ENCODE measurements at places on chromosomes 6 and 20.

- DNase-seq = peak; percentile 36
These were observed 7.1 kb downstream of the MAP3K5 start for GRCh38 chr6:136784910-136785746.

DNA sequence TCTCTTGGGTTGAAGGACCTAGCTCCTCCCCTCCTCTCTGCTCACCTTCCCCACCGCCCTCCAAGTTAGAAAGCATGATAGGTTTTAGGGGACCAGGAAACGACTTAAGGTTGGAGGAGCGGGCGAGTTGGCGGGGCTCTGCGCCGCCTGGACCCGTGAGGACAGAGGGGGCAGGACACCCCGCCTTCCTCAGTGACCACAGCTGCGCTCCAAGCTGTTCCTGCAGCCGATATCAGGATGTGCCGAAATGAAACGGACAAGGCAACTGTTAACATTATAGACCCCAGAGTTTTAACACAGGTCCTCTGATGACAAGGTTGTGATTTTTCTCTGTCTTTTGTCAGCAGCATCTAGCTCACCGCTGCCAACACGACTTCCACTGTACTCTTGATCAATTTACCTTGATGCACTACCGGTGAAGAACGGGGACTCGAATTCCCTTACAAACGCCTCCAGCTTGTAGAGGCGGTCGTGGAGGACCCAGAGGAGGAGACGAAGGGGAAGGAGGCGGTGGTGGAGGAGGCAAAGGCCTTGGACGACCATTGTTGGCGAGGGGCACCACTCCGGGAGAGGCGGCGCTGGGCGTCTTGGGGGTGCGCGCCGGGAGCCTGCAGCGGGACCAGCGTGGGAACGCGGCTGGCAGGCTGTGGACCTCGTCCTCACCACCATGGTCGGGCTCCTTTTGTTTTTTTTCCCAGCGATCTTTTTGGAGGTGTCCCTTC, at the start of gene GRM1:
Gene GRM1, plus strand, starts transcription at position 212 of the 722 bp plus-strand sequence. Its CDS starts 456 bp downstream, at position 668.
- DNase-seq = no peak

GRCh38 chr6:125236536-125237327, 65.0 kb downstream of the HDDC2 start:
- DNase-seq = no peak

DNA sequence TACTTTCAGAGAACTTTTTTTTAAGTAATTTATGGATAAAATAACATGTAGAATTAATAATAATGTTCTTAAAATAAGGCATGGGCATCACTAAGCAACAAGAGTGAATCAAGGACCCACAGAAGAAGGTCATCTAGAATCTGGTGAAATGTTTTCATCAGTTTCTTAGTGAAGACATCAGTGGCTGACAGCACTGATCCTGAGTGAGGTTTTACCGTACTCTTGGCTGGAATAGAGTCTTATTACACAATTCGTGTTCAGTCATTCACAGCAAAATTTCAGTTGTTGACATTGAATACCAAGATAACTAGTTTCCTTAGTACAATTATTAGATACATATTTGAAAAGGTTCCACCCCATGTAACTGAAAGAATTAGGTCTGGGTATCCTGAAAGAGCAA, 140.4 kb downstream of the C6orf58 start:
- no peak for DNase-seq

- DNase-seq = peak; percentile 24
These were observed 6.6 kb upstream of the GUCA1A start for GRCh38 chr6:42166444-42167141.

- no peak for DNase-seq
These were observed 88.3 kb downstream of the ADAT2 start for GRCh38 chr6:143362192-143362558.

DNA sequence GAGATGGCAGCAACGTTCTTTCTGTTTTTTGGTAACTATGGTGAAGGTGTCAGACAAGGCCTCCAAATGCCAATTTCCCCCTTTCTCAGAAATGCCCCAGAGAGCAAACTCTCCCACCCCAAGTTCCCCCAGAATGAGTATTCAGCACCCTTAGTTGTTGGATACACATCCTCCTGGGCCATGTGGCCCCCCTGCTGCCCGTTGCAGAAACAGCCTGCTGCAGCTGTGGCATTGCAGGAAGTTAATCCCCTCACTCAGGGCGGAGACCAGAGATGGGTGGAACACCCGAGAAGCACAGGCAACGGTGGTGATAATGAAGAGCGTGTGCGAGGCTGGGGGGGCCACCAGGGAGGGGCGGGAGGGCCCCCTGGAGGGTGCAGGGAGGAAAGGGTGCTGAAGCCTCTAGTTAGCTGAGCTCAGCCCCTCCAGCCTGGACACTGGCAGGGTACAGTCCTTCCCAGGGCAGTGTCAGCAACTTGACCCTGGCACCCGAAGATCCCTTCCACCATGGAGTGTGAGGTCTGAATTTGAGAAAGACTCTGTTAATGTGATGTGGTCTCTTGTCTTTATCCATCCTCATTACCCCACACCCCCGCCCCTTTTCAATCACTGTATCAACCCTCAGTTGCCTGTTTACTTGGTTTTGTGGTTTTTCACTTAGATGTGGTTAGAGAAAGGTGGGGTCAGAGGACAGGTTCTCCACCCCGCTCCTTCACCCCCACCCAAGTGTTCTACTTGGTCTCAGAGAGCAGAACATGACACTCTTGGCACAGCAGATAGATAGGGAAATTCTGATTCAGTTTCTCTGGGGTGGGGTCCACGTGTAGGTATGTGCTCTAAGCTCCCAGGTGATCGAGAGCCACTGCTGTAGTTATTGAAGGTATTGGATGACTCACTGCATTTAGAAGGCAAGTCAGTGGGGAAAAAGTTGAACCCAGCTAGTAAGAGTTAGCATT, 208.8 kb upstream of the SUPT3H start:
- no peak for DNase-seq

GRCh38 chr6:162178666-162179065, 548.9 kb downstream of the PRKN start:
- no peak for DNase-seq

DNA sequence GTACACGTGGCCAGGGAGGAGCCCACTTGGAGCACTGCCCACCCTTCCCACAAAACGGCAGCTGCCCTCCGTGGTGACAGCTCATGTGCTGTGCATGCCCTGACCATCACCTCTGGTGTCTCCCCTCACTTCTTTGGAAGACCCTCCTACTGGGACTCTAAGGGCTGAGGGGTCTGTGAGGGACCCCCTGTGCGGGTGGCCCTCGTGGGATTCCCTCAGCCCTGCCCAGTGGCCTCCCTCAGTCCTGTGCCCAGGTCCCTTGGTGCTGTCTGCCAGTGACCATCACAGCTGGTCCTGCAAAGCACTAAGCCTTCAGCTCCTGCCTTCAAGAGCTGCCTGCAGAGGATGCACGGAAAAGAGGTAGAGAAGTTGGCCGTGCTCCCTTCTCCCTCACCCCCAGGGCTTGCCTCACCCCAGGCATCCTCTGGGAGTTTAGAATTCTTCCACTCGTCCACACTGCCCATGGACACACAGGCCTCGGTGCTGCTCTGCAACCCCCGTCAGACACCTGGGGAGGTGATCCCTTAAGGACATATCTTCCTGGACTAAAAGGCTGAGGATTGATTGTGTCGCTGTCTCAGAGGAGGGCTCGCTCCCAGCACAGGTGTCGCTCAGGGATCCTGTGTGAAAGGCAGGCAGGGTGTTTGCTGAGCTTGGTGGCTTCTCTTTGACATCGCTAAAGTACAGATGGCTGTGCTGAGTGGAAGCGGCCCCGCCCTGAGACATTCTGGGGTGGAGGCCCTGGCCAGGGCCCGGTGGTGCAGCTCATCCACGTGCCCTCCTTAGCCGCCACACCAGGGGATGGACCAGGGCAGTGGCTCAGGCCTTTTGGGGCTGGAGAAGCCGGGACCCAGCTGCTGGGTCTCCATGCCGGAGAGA, 119.5 kb upstream of the FRMD1 start:
- DNase-seq = no peak

DNA sequence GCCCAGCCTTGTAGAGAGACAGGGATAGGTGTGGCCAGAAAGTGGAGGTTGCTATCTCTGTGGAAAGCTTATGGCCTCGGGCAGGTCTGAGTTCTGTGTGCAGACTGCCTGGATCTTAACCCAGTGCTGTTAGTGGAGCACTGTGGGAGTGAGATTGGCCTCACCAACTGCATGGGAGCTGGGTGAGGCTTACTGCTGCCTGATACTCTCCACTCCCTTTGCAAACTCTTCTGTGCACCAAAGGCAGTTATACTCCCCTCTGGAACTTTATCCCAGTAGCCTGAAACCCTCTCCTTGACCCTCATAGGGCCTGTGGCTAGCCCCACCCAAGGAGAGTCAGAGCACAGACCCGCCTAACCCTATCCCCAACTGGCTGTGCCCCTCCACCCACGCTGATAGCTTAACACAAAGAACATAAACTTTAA, 41.4 kb upstream of the PKIB start:
- DNase-seq = no peak

DNA sequence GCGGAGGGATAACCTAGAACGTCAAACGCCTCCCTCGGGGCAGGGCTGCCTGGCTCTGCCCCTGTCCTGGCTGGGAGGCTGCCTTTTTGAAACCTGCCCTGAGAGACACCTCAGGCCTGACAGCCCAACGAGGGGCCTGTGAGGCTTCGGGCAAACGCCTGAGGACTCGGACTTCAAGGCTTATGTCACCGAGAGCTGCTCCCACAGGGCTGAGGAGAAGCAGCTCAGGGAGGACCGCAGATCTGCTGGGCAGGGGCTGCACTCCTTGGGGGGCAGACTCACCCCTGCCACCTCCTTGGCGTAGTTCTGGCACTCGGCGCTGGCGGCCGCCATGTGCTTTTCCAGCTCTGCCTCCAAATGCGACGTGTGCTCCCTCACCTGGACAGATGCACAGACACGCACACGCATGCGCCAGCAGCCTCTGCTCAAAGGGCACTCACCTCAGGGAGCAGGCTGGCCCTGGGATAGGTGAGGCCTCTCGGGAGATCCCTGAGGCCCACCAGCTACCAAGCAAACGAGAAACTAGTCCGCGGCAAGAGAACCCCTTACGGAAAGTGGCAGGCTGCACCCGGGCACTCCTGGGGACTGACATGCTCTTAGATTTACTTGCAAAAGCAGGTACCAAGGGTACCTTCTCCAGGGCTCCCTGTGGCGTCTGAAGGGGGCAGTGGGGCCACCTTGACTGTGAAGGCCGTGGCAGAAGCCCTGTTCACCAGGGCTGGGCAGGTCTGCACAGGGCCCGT, 49.6 kb downstream of the DSTN start:
- no peak for DNase-seq

GRCh38 chr6:166003569-166003968, 164.1 kb downstream of the TBXT start:
- no peak for DNase-seq

DNA sequence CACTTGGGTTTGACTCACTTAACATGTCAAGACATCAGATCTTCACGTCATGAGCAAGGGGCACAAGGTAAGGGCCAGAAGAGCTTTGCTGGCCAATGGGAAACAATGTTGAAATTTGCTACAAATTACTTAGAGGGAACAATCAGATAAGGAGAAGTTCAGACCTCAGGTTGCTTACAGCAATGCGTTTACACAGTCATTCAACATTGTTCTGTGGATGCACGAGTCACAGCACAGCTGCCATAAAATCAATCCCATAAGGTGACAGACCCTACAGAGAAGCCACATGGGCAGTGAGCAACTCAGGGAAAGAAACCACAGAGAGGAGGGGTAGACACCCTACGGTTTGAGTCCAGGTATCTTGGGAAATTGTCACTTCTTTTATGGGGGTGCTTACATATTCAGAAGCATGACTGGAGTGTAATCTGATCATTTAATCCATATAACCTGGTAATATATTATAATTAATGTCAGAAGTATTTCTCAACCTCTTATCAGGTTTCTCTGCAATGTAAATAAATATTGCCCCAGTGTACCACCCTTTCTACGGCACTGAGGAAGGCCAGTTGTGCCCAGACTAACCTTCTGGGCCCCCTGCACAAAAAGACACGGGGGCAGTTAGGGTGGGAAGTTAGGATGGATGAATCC, 2.3 kb upstream of the SLC22A2 start:
- no peak for DNase-seq

GRCh38 chr20:22404419-22405170, 179.8 kb downstream of the FOXA2 start:
- no peak for DNase-seq

GRCh38 chr6:54578261-54578660, 268.3 kb upstream of the FAM83B start:
- DNase-seq = no peak

GRCh38 chr6:15378866-15379265, 133.0 kb downstream of the JARID2 start:
- DNase-seq = no peak

- peak; percentile 32 for DNase-seq
These were observed 72.3 kb downstream of the ZHX3 start for GRCh38 chr20:41245086-41245707.

DNA sequence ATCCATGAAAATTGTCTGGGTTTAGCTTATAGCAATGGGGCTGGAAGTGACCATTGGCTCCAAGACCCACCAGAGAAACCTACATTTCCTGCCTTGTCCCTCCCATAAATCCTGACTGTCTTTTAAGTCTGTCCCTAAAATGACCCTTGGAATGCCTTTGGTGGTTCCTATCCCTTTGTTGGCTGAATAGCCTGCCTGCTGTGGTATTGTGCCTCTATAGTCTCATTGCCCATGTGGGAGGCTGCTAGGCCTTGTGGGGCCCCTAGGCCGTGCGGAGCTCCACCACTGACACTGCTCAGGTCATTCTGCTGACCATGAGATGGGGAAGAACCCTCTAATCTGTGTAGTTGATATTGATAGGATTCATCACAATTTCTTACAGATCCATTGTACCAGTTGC, 43.3 kb downstream of the SCP2D1 start:
- no peak for DNase-seq

GRCh38 chr6:84926189-84927155, 162.1 kb upstream of the TBX18 start:
- no peak for DNase-seq

DNA sequence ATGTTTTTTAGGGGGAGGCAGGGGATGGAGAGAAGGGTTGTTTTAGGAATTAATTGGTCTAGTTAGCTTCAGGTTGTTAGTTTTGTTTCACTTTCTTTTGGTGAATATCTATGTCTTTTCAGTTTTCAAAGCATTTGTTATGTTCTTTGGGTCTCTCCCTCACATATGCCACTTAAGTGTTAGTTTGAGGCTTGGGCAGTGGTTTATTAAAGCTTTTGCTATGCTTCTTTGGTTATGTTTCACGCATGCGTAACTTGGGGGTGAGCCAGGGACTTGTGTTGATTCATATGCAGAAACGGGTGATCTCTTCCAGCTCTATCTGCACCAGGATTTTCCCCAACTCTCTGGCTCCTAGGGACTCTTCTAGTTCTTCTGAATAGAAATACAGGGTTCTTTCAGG, 11.4 kb upstream of the MMS22L start:
- no peak for DNase-seq

GRCh38 chr6:117818449-117818848, 88.6 kb upstream of the SLC35F1 start:
- DNase-seq = no peak

DNA sequence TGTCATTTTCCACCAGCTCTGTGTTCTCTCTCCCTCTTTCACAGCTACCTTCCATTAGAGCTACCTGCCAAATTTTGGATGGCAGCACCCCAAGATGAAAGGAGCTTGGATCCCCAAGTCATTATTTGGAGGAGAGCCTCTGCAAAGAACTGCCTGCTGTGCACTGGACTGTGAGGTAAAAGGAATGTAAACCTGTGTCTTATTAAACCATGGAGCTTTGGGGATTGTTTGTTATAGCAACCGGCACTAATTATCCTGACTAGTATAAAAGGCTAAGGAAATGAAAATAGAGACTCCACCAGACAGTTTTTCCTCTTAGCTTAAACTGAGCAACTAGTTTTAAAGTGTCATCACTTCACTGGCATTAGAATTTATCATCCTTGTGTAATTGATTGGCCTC, 191.6 kb upstream of the DTNBP1 start:
- no peak for DNase-seq

- DNase-seq = no peak
These were observed 1209.7 kb upstream of the MAP3K7 start for GRCh38 chr6:91796603-91797002.

All from hippocampal formation (tissue), 2 donors.